ENCODE measurements at places on chromosomes 13 and 19. TPM values are rescaled to one million over a fixed set of nuclear protein-coding genes. Genes with fewer than 3 reads are reported as not detected.

GRCh38 chr13:112325920-112326645 is 50.1 kb upstream of the SPACA7 start:
- no peak for DNase-seq

DNA sequence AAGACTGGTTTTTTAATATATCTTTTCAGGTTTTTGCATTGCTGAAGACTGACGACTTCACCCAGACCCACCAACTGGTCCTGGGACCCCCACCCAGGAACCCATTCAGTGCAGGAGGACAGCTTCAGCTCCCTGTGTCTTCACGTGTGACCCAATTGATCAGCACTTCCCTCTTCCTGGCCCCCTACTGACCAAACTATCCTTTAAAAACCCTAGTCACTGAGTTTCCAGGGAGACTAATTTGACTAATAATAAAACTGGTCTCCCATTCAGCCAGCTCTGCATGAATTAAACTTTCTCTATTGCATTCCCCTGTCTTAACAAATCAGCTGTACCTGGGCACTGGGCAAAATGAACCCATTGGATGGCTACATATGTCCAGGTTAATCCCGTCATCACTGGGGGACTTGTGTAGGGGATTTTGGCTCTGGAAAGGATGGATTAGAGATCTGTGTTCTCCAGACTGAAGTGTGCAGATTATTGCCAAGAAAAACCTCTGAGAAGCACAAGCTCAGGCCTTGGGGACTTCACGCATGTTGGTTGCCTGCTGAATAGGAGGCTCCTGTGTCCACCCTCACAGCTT is 16.3 kb upstream of the PARP4 start:
- DNase-seq: no peak

DNA sequence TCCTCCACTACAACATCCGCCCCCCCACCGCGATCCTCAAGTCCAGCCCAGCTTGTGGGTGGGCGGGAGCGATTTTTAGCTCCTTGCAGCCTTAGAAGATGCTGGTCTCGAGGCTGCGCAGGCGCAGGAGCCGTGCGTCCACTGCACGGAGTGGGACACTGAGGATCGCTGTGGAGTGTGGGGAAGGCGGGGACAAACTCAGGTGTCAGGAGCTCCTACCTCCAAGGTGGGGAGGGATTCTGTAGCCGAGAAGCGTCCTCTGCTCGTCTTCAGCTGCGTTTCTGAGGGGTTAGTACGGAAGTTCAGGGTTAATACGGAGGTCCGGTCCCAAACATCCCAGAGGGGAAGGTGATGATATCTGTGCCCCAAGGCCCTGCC is at the start of gene RTBDN:
Gene RTBDN, minus strand, starts transcription at position 14 of the 378 bp plus-strand sequence. CDS start 4,600 bp downstream, outside the sequence.
- DNase-seq: peak; percentile 87

DNA sequence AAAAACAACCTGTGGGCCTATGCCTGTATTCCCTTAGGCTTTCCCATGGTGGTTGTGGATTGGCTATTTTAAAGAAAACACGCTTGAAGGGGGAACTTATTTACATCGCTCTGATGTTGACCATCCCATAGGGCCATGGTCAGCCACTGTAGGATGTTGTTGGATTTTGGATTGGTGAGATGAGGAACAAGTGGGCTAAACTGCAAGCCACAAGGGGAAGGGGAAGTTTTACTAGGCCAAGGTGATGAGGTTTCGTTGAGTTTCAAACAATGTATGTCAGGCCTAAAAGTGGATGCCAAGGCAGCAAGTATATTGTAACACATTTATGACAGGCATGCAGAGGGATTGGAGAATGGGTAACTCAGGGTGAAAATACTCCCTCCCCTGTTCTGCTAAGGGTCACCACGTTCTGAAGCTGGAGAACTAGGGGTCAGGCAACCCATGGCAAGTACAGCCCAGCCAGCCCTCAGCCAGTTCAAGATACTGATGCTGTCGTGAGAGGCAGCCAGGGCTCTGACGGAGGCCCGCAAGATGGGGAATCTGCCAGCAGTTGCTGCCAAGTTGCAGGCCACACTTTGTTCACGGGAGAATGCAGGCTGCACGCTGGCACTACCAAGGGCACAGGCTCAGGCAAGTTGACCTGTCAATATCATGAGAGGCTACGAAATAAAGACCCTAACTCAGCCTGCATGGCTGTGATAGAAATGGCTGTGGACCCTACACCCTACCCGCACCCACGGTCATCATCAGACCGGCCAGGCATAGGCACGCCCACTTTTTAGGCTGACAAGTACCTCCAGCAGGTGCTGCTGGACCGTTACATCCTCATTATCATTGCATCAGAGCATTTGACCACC is 11.1 kb downstream of the IRGC start:
- peak; percentile 76 for DNase-seq

- DNase-seq: peak; percentile 94
Measured at GRCh38 chr19:1482361-1483130, 3.5 kb upstream of the C19orf25 start.

GRCh38 chr13:98989469-98990235 is 11.8 kb upstream of the DOCK9 start:
- no peak for DNase-seq

DNA sequence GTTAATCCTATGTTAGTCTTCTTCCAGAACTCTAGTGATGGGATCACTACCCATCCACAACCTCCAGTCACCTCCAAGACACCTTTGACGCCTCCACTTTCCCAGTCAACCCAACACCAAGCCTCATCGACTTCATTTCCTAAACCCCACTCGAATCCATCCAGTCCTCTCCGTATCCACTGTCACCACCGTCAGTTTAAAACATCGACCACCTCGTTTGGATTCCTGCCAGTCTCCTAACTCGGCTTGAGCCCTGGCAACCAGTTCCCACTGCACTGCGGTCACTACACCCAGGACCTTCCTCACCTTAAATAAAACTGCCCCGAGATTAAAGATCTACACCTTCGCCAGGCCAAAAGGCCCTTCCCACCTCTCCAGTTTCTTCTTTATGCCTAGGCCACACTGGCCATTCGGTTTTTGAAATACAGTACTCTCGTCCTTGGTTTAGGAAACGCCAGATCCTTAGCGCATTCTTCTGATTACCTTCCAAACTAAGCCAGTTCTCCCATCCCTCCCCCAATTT is 1.2 kb downstream of the MTIF3 start:
- peak; percentile 50 for DNase-seq

DNA sequence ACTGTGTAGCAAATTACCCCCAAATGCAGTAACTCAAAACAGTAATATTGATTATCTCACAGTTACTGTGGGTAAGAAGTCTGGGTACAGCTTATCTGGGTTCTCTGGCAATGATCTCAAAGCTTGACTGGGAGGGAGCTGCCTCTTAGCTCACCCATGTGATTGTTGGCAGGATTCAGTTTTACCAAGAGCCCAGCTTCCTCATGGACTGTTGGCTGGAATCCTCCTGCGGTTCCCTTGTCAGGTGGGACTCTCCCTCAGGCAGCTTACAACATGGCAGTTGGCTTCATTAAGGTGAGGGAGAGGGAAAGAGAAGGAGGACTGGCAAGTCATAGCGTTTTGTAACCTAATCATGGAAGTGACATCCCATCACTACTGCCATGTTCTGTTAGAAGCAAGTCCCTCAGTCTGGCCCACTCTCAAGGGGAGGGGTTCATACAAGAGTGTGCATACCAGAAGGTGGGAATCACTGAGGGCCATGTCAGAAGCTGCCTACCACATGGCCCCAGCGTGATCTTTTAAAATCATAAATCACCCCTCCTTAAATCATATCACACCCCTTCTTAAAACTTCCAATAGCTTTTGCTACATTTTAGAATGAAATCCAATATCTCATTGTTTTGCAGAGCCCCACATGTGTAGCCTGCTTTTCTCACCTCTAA is 108.1 kb downstream of the OLFM4 start:
- no peak for DNase-seq

GRCh38 chr13:53182724-53183123 is 154.1 kb downstream of the OLFM4 start:
- DNase-seq: no peak

- DNase-seq: no peak
Measured at GRCh38 chr19:16883522-16883921, 5.3 kb upstream of the F2RL3 start.

DNA sequence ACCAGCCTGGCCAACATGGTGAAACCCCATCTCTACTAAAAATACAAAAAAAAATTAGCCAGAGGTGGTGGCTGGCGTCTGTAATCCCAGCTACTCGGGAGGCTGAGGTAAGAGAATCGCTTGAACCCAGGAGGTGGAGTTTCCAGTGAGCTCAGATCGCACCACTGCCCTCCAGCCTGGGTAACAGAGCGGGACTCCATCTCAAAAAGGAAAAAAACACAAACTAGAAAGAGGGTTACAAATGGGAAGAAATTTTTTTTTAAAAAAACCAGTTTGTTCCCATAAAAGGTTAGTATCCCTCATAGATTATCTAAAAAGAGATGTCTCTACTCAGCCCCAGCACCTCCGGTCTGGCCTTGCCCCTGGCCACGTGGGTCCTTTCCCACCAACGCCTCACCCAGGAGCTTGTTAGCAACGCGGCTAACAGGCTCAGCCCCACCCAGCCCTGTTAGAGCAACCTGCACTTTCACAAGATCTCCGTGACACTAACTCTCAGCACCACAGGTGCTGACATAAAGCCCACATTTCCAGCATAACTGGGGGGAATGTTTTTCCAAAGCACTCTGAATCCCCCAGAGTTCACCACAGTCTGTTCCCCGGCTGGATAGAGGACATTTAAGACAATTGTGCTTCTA is 4.3 kb downstream of the DMKN start:
- peak; percentile 86 for DNase-seq

The SLC10A2 gene
- total RNA-seq: not detected

The OR10H1 gene
- not detected for total RNA-seq

The SERPINE3 gene
- total RNA-seq: not detected

The RASA3 gene
- 40.7 TPM for total RNA-seq

The MBD3L3 gene
- not detected for total RNA-seq

The ZNF490 gene
- total RNA-seq: 8.7 TPM

The UPK1A gene
- not detected for total RNA-seq

The AMH gene
- under 0.01 TPM for total RNA-seq

The CALR3 gene
- not detected for total RNA-seq

The KLK14 gene
- total RNA-seq: not detected

The COX6B2 gene
- total RNA-seq: not detected

All from osteoblast (primary cell).